ENCODE measurements at places on chromosomes 12 and 14.

DNA sequence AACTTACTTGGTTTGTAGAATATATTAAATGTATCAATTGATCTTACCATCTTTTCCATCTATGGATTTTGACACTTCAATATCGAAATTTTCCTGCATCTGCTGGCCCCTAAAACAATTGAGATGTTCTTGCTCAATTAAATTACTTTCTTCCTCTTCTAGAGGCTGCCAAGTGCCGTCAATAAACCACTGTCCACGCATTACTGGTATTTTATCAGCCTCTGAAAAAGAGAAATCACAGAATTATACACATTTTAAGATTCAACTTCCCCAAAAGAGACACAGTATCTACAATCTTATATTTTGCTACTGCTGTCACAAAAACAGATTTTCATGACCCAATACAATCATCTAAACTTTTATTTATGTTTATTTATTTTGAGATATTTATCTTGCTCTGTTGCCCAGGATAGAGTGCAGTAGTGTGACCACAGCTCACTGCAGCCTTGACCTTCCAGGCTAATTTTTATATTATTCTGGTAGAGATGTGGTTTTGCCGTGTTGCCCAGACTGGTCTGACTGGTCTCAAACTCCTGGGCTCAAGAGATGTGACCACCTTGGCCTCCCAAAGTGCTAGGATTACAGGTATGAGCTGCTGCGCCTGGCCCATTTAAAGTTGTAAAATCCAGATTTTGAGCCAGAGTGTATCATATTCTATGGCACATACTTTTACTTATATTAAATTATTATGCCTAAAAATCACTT lies 49.3 kb downstream of the DDHD1 start:
- no peak for DNase-seq

DNA sequence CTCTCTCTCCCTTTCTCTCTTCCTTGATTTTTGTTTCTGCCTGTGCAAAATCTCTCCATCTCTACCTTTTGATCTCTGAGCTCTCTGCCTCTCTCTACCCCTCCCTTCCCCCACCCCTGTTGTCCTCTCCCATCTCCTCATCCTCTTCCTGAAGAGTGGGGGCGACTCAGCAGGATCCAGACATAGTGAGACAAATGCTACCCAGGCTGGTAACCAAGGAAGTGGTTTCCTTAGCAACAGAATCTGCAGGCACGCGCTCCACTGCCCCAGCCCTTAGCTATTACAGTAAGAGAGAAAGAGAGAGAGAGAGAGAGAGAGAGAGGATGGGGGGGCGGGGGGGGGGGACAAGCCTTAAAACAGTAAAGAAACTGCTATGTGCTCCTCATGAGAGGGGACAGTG lies 85.6 kb downstream of the CMKLR1 start:
- DNase-seq: no peak

GRCh38 chr12:24499151-24500146 lies 449.5 kb downstream of the BCAT1 start:
- peak; percentile 46 for DNase-seq

DNA sequence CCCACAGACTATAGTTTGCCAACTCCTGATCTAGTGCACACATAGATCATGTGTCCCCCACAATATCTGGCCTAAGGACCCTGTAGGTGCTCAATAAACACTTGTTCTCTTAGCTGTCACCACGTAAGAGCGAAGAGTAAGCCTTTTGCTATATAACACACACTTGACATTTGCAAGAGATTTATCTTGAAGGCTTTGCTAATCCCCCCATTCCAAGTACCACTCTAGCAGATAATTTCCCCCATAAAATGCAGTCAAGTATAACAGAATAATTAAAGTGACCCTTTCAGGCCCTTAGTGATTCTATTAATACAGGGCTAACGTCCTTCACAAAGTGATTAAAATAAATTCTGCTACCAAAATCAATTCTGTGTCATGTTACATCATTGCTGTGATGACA lies 87.5 kb downstream of the PLXNC1 start:
- no peak for DNase-seq

- DNase-seq: no peak
Measured at GRCh38 chr14:85529803-85530574, at the start of gene FLRT2. Gene FLRT2 (plus strand): TSS chr14:85530144. CDS start chr14:85621515, 91,371 bp downstream.

DNA sequence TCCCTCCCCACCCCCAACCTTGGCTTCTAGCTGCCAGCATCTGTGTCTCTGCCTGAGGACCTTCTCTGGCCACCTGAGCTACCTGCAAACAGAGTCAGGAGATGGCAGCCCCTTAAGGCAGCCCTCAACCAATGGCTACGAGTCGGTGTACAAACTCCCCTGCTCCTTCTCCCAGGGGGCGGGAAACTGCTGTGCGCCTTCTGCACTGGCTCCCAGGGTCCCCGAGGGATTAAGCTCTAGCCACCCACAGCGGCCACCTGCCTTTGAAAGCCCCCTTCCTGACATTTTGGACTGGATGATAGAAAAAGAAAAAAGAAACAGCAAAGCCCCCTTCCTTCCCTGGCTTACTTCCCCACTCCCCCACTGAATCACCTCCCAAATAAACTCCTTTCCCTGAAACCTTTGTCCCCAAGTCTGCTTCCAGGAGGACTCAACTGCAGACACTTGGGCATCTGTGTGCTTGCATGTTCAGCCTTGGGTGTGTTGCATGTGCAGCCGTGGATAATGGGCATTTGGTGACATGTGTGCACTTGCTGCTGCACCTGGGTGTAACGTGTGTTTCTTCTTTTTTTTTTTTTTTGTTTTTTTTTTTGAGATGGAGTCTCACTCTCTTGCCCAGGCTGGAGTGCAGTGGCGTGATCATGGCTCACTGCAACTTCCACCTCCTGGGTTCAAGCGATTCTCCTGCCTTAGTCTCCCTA lies 6.0 kb downstream of the SDS start:
- no peak for DNase-seq

GRCh38 chr14:27553790-27554189 lies 956.0 kb upstream of the NOVA1 start:
- DNase-seq: no peak

- no peak for DNase-seq
Measured at GRCh38 chr14:99792551-99793212, 531 bp upstream of the EML1 start.

DNA sequence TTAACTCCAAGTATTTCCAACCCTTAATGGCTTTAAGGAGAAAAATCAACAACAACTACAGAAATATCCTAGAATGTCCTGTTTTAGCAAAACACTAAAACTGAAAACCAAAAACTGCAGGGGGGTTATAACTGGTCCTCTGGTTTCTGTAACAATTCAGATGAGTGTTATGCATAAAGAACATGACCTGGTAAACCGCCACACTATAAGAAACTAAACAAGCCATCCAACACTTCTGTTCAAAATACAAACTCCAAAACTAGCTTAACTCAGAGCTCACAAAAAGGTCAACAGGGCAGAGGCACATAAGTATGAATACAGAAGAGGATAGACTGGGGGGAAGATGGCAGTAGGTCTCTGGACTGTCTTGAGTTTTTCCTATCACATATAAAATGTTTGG lies 38.0 kb downstream of the HECTD4 start:
- DNase-seq: no peak

DNA sequence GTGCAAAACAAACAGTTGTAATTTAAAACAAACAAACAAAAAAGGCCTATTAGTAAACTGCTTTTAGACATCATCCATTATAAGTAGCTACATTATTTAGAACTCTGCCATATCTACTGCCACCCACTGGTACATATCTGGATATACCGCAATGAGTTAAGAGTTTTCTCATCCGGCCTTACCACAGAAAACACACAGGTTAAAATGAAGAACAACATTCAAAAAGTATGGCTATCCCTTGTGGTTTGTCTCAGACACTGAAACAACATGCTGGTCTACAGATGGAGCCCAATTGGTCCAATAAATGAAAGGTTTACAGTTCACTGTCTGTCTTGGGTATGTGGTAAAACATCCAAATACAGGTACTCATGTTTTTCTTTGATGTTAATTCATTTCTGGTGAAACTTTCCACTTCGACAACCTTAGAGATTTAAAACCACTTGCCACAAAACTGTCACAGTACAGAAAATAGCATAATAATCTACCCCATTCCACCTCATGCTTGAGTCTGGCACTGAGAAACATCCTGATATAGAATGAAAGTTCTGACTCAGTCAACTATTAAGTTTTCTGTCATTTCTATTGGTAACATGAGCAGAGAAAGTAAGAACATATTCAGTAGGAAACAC lies 354.3 kb downstream of the CEP128 start:
- DNase-seq: peak; percentile 20

- DNase-seq: no peak
Measured at GRCh38 chr14:20982646-20983369, 7.0 kb upstream of the METTL17 start.

DNA sequence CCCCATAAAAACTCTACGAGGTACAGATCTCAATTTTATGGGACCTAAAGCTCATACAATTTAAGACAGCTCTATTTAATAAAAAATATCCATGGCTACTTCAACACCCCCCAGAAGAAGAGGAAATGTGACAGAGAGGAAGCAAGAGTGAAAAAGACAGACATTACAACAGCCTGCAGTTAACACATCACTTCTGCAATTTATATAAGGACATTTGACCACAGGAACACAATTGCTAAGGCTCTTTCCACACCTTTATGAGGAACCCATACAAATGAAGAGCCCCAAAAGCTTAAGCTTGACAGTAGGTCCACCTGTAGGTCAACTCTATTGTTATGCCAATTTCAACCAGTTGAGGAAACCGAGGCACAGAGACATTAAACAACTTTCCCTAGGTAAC lies 5.6 kb downstream of the OR10P1 start:
- DNase-seq: no peak

- DNase-seq: no peak
Measured at GRCh38 chr12:43599066-43599465, 47.1 kb upstream of the ADAMTS20 start.

DNA sequence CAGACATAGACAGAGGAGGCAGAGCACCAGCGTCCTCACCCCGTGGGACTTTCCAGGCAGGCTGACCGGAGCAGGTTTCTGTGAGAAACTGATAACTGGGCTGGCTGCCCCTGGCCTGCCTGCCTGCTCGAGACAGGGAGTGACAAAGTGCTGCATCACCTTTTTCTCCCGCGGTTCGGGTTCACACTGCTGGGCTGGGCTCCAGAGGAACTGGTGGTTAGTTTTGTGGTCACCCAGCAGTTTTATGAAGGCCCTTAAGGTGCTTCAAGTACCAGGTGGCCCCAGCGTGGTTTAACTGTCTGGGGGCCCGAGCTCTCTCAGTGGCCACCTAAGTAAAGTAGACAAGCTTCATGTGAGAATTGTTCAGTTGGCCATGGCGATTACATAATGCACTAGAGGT lies 1073.6 kb downstream of the BCL11B start:
- DNase-seq: no peak

- no peak for DNase-seq
Measured at GRCh38 chr12:124057691-124058090, 84.7 kb downstream of the ZNF664 start.

DNA sequence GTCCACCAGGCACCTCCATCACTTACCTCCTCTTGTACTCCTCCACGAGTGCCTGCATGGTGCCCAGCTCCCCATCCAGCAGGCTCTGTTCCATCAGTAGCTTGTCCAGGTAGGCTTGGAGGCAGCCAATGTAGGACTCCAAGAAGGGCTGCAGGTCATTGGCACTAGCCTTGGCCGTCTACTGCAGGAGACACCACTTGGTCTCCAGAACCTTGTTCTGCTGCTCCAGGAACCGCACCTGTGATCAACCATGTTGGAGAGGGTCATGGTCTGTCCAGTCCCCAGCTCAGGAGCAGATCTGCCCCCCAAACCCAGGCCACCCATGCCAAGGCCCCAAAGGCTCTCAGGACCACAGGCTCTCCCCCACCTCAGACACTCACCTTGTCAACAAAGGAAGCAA lies 23.9 kb downstream of the KRT76 start:
- no peak for DNase-seq

- no peak for DNase-seq
Measured at GRCh38 chr14:59341858-59342477, 123.2 kb downstream of the GPR135 start.

GRCh38 chr12:93085383-93086287 lies 156.5 kb upstream of the EEA1 start:
- DNase-seq: no peak

- DNase-seq: no peak
Measured at GRCh38 chr14:42470427-42470719, 863.7 kb downstream of the LRFN5 start.

GRCh38 chr12:109435428-109436187 lies 41.5 kb downstream of the KCTD10 start:
- no peak for DNase-seq

- DNase-seq: no peak
Measured at GRCh38 chr12:108592033-108592909, 5.6 kb downstream of the TMEM119 start.

DNA sequence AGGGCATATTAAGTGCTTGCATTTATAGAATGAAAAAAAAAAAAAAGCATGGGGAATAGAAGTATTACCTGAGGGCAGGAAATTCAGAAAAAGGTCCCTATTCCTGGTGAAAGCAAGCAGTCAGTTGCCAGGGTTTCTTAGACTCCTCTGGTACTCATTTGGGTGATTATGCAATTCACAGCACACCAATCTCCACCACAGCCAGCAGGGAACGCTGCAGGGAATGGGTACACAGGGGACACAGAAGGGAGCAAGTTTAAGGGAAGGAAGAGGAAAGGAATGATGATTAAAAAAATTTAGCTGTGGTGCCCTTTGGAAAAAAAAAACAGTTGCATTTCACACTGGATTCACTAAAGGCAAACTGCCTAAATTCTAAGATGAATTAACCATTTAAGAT lies 14.2 kb downstream of the BLTP3B start:
- DNase-seq: no peak

- no peak for DNase-seq
Measured at GRCh38 chr12:50052964-50053363, 4.4 kb upstream of the ASIC1 start.

- DNase-seq: no peak
Measured at GRCh38 chr14:62734831-62735230, 310.4 kb downstream of the KCNH5 start.

DNA sequence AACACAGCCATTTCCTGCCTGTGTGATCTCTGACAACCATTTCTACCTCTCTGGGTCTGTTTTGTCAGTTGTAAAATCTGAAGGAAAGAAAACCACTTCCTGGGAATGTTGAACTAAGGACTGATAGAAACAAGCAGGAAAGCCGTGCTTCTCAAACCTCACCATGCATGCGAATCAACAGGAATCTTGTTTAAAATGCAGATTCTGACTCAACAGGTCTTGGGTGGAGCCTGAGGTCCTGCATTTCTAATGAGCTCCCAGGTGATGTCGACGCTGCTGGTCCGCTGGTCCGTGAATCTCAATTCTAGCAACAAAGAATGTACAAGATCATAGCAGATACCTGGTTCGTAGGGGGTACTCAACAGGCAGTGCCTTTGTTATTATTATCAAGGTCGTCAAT lies 38.0 kb upstream of the GPATCH2L start:
- DNase-seq: no peak

DNA sequence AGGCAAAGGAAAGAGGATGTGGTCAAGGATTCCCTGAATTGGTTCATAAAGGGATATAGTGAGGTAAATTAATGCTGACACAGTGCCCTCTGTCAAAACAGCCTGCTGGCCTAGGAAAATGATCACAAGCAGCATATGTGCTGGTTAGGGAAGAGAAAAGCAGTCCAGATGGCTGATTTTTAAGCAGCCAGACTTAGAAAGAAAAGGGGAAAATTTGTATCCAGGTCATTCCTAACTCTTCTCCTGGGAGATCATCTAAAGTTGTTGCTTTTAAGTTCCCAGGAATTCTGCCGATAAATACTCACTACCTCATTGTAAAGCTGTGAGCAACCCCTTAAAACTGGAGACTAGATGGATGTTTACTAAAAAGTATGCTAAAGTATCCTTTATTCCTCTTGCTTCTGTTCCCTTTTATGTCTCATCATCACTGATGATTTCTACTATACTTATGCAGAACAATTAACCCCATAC lies 46.4 kb upstream of the CNOT2 start:
- peak; percentile 43 for DNase-seq

Data from fibroblast of skin of left quadriceps (primary cell).